ENCODE measurements at places on chromosomes 7 and 10.
A peak's percentile ranks its signal among the peaks of the same experiment; 100 is the strongest.

DNA sequence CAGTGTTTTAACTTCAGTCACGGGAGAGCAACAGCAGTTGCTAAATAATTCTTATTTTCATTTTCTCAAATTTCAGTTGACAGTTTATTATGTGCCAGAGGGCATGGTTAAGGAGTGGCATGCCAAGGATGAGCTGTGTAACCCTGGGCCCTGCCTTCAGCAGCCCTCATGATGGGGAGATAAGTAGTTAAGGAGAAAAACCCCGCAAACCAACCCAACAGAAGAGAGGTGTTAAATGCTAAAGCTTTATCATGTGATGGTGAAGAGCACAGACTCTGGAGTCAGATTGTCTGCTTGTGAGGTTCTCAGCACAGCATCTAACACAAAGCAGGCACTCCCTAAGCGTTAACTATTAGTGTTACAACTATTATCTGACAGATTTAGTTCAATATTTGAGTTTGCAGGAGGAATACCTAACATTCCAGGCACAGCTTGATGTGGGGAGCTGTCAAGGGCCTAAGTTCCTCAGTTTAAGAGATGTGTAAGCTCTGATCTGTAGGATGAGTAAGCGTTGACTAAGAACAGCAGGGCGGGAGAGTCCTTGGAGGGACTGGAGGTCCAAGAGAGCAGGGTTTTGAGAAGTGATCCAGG lies 29.6 kb downstream of the STAM start:
- no peak for DNase-seq

DNA sequence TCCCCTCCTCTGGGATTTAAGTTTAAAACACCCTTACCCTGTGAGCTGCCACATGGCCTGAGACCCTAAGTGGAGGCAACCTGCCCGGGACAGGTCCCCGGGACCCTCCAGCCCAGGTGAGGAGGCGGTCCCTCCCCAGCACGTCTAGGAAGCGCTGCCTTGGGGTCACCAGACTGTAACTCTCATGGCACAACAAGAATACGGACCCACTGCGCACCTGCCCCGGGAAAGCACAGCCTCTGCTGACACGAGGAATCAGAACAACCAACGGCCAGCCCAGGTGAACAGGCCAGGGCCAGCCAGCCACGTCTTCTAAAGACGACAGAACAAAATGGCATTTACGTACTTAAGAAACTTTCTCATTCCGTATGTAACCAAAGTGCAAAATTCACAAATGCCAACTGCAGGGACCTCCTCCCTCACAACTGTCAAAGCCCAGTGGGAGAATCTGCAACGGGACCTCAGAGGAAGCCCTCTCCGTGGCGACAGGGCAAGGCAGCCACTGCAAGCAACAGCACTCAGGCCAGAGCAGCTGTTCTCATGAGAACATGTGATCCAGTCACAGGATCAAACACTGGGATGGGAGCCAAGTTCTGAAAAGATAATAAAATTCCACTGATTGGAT lies 208.4 kb downstream of the DIP2C start:
- DNase-seq: no peak

GRCh38 chr7:121167971-121168370 lies 160.8 kb upstream of the WNT16 start:
- DNase-seq: no peak

DNA sequence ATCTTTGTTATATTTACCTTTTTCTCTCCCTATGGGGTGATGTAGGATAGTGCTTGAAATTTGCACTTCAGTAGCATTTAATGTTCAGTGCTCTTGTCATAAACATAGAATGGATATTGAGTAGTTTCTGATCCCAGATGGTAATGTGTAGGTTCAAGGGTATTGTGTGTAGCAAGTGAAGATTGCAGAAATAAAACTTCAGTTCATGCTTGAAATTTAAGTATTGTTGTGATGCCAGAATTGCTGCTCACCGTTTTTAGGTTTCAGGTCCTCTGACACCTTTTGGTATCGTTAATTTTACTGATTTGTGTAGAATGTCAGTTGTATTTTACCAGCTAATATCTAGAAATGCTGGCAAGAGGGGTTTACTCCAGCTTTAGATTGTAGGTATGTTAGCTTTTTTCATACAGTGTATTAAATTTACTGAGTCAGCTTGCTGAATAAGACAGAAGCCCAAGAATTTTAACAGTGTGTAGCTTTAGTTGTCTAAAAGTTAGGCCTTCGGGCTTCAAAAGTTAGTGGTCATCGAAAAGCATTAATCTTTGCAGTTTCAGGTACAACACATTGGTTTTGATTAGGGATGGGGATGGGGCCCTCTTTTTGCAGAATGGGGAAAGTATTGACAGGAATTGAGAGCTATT lies 1.9 kb downstream of the PTEN start:
- no peak for DNase-seq

GRCh38 chr10:108411206-108411605 lies 1246.7 kb upstream of the SORCS1 start:
- no peak for DNase-seq

DNA sequence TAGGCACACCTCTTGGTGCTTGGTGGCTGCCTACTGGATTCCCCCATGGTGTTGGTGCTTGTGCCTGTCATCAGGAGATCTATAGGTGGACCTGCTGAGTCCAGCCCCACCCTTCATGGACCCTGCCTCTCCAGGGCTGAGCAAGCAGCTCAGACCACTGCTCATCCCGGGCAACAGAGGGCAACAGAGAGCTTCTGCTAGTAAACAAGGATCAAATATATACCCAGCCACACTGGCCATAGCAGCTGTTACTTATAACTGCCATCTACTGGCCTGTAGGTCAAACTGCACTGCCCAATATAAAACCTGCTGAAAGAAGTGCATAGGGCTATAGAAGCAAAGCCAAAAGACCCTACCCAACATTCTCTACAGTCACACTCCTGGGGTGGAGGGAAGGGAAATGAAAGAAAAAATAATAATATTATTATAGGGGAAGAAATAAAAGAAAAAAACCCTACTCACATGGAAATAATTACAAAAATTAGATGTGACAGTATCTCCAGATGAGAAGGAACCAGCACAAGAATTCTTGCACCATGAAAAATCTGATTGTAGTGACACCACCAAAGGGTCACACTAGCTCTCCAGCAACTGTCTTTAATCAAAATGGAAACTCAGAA lies 54.9 kb upstream of the ZNF800 start:
- DNase-seq: peak; percentile 13

- no peak for DNase-seq
Measured at GRCh38 chr10:79053481-79054202, 15.1 kb upstream of the ZMIZ1 start.

GRCh38 chr7:108415821-108416536 lies 40.3 kb downstream of the NRCAM start:
- DNase-seq: no peak

GRCh38 chr7:31796375-31796774 lies 109.4 kb downstream of the PPP1R17 start:
- no peak for DNase-seq

- DNase-seq: no peak
Measured at GRCh38 chr7:33883671-33883965, 21.7 kb upstream of the BMPER start.

DNA sequence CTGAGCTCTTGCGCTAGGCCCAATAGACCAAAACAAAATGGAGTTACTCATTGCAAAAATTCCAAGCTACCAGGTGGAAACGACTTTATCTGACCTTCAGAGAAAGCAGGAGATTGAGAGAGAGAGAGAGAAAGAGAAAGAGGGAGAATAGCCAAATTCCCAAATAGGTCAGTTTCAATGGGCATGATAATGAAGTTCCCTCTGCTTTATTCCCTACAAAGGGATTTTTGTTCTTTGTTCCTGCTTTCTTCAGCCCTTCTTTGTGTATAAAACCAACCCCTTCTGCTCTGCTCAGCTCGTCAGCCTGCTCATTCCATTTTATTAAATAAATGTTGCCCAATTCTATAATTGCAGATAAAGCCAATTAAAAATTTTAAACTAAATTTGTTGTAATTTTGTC lies 45.0 kb upstream of the GPR37 start:
- DNase-seq: no peak

GRCh38 chr10:107215681-107216080 lies 51.2 kb upstream of the SORCS1 start:
- no peak for DNase-seq

DNA sequence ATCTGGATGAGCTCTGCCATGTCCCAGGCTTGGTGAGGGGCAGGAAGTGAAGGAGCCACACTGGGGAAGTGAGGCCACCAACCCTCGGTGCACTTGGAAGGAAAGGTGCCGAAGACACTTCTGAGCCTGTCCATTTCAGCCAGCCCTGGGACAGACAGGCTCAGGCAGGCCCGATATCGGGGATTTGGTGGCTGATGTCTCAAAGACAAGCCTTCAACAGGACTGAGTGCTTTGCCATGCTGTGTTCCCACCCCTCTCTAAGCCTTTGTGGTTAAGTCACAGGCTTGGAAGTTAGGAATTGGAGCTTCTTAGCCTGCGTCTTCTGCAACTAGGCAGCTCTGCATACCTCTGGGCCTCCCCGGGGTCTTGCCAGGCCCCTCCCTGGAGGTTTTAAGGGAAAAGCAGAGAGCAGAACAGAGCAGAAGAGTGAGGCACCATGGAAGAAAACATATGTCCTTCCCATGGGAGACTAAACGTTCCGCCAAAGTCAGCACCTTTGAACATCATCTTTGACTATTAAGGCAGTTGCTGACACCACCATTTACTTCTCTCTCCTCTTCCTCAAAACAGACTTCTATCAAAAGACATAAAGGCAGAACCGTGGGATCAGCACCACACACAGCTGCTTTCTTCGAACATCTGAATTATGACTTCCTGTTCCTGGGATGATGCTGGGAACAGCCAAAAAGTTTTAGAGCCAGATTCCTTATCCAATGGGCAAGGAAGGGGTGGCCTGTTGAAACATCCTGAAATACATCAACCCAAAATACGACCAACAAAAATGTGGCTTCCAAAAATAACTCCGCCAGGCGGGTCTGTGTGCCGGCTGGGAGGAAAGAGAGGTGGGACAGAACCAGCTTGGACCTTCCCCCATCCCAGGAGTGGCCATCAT lies 71.8 kb downstream of the AFAP1L2 start:
- DNase-seq: no peak

DNA sequence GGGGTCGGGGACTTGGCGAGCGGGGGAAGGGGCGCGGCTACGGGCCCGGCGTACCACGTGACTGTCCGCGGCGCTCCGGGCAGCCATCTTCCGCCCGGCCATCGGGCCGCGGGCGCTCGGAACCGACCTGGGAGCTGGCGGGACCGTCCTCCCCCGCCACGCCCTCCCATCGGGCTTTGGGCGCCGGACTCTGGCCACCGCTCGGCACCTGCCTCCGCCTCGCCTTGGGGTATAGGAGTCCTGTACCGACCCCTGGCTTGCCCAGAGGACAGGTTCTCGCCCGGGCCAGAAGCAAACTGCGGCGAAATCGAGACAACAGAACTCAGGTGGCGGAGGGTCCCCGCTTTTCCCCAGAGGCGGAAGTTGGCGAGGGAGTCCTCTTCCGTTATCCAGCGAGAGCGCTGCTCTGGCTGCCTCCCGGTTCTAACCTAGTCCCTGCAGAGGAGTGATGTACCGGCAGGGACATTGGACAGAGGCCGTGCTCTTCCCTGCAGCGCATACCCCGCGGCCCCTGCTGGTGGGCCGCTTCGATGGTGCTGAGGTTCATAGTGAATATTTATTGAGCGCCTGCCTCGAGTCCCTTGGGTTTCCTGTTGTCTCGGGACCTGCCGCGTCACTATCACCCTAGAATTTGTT lies 1.2 kb upstream of the SGMS1 start:
- peak; percentile 37 for DNase-seq

- DNase-seq: no peak
Measured at GRCh38 chr10:12322583-12323131, 26.7 kb upstream of the CAMK1D start.

DNA sequence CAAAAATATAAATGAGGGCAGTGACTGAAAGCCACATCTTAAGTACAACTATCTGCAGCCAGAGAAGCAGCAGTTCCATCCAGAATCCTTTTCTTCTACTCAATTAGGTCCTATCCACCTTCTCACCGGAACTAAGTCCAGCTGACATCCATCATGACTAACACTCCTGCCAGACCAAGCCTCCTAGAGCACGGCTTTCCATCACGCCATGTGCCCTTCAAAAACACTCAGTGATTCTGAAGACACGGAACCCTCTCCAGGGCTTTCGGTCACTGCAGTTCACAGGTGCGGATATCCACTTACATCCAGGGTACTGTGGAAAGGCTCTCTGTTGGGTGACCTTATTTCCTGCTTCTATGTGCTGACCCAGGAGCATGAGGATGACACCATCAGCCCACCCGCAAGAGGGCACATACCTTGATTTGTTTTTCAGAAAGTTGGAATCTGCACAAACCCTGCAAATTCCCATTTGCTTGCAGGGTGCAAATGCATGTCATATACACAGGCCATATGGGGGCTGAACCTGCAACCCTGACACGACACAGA lies 64.3 kb downstream of the FAM171A1 start:
- no peak for DNase-seq

DNA sequence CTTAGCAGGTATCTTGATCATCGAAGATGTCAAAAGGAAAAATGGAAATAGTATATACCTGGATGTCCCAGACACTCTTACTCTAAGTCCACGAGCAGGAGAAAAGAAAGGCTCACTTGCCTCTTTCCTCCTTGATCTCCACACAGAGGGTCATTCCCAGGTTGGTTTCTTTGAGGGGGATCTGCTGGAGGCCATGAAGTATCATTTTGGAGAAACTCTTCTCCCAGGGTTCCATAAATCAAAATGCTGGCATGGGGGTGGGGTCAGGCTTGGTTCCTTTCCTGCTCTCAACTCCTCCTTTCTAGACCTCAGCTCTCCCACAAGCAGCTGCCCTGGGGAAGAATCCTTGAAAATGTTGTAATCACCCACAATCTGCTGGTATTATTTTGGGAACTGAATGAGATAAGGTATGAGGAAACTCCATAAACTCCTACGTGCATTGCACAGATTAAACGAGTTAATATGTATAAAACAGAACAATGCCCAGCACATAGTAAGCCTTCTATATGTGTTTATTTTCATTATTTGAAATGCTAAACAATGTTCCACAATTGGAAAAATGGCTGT lies 54.4 kb downstream of the PRKCQ start:
- DNase-seq: no peak

GRCh38 chr10:6014241-6014761 lies 37.0 kb upstream of the IL15RA start:
- DNase-seq: peak; percentile 39

GRCh38 chr10:60390224-60390626 lies 550 bp upstream of the ANK3 start:
- no peak for DNase-seq

DNA sequence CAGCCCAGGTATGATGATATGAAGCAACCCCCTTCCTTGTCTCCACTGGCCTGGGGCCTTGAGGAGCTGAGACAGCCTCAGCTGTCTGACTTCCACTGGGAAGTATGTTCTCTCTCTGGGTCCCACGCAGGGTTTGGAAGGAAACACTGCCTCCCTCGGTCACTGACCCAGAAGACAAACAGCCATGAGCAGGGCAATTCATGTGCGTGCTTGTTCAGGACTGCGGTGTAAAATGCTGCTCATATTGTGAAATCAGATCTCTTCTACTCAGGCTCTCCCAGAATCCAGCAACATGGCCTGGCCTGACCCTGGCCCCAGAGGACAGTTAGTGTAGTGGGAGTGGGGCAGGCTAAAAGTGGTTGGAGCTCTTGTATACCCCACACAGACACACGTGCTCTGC lies 2.8 kb downstream of the CLCN1 start:
- no peak for DNase-seq
